Activated CD8-positive, alpha-beta T cell treated with anti-CD3 and anti-CD28 coated beads for 36 hours (primary cell): ENCODE measurements at places on chromosomes 3 and 15. TPM values are rescaled to one million over a fixed set of nuclear protein-coding genes. Genes with fewer than 3 reads are reported as not detected.

DNA sequence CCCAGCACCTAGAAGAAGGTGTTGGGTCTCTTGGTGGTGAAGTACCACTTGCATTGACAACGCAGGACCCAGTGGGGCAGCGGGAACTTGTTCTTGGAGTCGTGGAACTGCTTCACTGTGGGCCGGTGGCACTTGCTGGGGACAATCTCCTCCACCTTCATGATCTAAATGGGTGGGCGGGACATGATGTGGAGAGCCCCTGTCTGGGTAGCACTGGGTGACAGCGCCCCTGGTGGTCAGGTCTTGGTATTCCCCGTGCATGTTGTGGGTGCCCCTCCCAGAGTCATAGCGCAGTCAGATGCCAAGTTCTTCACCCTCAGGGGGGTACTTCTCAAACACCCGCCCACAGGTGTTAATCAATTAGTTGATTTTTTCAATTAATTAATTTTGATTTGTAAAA lies 60.2 kb downstream of the AGBL1 start:
- H3K4me1 ChIP-seq = no peaks in the 10 kb centered on the region
- H3K27ac ChIP-seq = no peak overlapping the region
- peaks cover 3% of the 10 kb centered on the region for H3K27me3 ChIP-seq
- peak; percentile 37 for DNase-seq
- H3K36me3 ChIP-seq = no peaks in the 10 kb centered on the region

SPINK8 gene
- not detected for total RNA-seq

GRCh38 chr3:173553635-173554280 lies 156.2 kb downstream of the NLGN1 start:
- H3K36me3 ChIP-seq = no peaks in the 10 kb centered on the region
- no peaks in the 10 kb centered on the region for H3K4me1 ChIP-seq
- H3K27ac ChIP-seq = no peak overlapping the region
- DNase-seq = no peak

DNA sequence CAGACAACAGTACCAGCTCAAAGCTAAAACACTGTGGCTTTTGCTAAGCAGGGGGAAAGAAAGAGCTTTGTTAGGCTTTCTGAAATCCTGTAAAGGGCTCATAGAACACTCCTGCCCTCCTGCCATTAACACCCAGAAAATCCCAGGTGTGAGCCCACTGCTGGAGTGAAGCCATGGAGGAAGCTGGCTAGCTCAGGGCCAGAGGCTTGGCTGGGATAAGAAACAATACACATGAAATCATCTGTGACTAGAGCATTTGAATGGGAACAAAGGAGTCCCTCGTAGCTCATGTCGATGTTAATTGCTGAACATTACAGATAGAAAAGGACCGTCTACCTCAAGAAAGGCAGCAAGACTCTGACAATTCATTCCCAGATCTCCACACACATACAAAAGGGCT lies 23.5 kb downstream of the RUVBL1 start:
- H3K27ac ChIP-seq = no peak overlapping the region
- H3K27me3 ChIP-seq = no peaks in the 10 kb centered on the region
- DNase-seq = no peak
- H3K4me3 ChIP-seq = no peak overlapping the region
- peaks cover 3% of the 10 kb centered on the region for H3K4me1 ChIP-seq
